ENCODE measurements at places on chromosomes 2 and 18. TPM values are rescaled to one million over a fixed set of nuclear protein-coding genes. Genes with fewer than 3 reads are reported as not detected.

Gene RTN4
- 280 TPM for total RNA-seq

Gene RAX
- total RNA-seq, result not detected

Gene LRRC30
- not detected for total RNA-seq

Gene MPHOSPH10
- 18.7 TPM for total RNA-seq

Gene PSTPIP2
- 3.8 TPM for total RNA-seq

Gene DTNA
- 1.3 TPM for total RNA-seq

Gene ST6GAL2
- total RNA-seq, result 2.5 TPM

Gene NCKAP5
- total RNA-seq, result 2.9 TPM

Gene LCT
- 0.12 TPM for total RNA-seq

Gene PJVK
- 1.8 TPM for total RNA-seq

Gene NEU4
- total RNA-seq, result 36.9 TPM

Gene IL18RAP
- total RNA-seq, result 0.42 TPM

- DNase-seq, result no peak
Measured at GRCh38 chr2:223868005-223868404, 30.6 kb upstream of the AP1S3 start.

- DNase-seq, result peak; percentile 70
Measured at GRCh38 chr2:64644458-64645382, 9.0 kb downstream of the SERTAD2 start.

DNA sequence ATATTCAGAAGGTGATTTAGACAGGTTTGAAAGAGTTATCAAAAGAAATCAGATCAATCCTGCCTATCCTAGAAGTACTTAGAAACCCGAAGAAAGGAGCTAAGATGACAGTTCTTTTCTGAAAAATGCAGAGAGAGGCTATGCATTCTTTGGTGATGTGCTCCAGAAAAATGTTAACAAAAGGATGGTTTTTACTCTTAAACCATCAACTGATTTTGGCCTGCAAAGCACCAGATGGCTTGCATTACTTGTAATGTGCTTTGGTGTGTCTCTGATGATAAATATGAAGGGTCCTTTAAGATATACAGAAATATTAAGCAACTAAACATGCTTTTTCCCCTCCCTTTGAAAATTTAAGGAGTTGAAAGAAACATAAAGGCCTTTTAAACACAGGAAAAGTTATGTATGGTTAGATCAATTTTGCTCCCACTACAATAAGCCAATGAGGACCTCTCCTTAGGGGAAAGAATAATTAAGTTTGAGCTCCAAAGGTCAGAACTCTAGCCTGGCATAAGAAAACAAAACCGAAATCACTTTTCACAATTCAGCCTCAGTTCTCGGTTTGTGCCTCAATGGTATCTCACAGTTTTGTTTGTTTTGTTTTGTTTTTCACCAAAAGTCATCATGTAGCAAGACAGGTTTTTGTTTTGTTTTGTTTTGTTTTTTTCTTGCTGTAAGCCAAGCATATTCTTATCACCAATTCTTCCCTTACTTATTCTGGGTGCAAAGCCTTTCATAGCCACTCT is 302.4 kb upstream of the NT5C1B start:
- no peak for DNase-seq

GRCh38 chr2:158723921-158724802 is 71.0 kb upstream of the DAPL1 start:
- DNase-seq, result no peak

- DNase-seq, result no peak
Measured at GRCh38 chr18:75264926-75265597, 54.5 kb downstream of the TSHZ1 start.

- DNase-seq, result no peak
Measured at GRCh38 chr2:64847930-64848329, 141.3 kb upstream of the SLC1A4 start.

DNA sequence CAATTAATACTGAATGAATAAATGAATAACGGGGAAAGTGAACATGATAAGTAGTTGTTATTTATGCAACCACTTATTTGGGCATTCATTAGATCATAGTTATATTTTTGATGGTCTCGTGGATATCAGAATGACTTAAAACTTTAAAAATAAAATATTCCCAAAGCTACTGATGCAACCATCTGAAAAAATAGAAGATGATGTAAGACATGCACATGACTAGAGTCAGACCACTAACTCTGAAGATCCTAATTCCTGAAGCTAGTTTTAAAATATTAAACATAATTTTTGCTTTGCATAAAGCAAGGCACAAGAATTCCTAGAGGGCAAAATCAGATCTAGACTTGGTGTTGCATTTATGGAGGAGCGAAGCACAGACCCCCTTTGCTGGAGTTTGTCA is 616.1 kb downstream of the IRS1 start:
- DNase-seq, result no peak

DNA sequence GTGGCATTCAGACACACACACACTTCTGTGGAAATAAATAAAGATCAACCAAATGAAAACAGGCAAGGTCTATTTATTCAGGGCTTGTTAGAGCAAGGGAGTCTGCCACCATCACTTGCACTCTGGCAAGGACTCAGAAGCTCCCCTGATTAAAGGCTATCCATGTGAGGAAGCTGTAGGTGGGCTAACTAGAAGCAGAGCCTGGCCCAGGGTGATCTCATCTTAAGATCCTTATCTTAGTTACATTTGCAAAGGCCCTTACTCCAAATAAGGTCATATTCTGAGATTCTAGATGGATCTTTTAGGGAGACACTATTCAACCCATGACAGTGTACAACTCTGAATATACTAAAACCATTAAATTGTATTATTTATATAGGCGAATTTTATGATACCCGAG is 190.0 kb upstream of the SRD5A2 start:
- no peak for DNase-seq

DNA sequence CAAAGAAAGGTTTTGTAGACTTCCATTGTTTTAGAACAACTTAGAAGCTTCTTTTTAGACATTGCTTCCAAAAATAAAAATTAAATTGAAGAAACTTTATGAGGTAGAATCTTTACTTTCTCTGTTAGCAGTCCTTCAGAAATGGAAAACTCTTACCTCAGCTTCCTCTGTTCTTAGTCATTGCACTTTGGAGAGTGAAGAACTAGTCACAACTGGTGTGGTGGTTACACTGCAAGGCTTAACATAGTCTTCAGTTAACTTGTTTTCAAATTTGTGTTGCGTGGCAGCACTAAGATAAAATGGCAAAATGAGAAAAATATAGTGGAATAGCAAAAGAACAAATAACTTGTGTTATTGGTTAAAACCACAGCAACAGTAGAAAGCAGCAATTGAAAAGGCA is 332.6 kb downstream of the KIAA1328 start:
- no peak for DNase-seq

DNA sequence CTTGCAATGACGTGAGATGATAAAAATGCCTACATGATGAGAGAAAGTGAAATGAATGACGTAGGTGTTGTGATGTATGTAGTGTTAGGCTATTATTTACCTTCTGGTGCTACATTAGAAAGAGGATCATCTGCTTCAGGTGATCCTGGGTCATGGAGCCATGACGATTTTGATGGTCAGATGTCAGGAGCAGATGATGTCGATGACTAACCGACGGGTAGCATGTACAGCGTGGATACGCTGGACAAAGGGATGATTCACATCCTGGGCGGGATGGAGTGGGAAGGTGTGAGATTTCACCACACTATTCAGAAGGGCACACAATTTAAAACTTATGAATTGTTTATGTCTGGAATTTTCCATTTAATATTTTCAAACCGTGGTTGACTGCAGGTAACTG is 43.5 kb upstream of the ACVR1C start:
- no peak for DNase-seq

DNA sequence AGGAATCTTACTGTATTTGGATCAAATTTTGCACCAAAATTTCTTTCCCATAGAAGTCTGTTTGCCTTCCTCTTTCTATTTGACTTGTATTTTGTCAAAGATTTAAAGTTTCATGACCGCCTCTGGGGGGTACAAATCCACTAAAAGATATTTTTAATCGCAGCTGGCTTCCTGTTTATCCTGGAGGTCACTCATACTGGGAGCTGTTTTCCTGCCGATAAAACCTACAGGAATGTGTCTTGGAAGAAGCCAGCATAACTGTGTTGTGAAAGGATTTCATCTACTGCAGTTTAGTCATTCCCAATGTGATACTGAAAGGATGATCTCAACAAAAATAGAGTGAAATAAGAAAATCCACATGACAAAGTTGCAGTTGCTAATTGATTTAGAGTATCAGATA is 184.0 kb downstream of the RIT2 start:
- DNase-seq, result no peak

- no peak for DNase-seq
Measured at GRCh38 chr2:175605640-175606009, 396.4 kb downstream of the LNPK start.

- no peak for DNase-seq
Measured at GRCh38 chr2:170314744-170315447, 136.9 kb downstream of the MYO3B start.

GRCh38 chr2:136647039-136647438 is 118.3 kb upstream of the THSD7B start:
- no peak for DNase-seq

GRCh38 chr2:179106342-179106675 is 56.4 kb upstream of the CCDC141 start:
- DNase-seq, result no peak

All from colonic mucosa (tissue), 4 donors.